ENCODE measurements at places on chromosomes 13 and 19.

DNA sequence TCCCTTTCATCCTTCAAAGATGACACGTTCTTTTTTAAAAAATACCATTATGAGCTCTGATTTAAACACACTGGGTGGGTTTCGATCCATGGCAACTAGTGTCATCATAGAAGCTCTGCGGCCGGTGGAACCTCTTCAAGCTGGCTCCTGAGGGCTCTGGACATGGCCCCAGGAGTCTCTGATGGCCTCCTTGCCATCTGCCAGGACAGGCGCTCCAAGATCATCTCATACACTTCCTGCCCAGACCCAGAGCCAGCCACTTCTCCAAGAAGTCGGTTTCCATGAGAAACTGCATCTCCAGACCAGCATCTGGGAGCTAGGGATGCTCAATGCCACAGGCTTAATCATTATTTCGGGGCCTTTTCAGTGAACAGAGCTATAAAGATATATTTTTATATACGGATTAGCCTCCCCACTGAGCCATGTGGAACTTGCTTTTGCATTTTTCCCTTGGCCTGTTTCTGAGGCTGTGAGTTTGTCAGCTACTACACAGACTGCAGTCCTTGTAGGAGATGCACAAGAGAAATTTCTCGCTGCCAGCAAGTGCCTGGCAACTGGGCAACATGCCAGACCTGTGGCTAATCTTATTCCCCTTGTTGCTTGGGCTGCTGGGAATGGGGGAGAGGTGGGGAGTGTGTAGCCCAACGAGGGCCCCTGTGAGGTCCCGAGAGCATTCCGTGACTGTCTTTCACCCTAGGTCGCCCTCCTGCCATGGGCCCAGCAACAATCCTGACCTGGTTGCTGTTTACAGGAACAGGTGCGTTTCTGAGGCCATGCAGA is 15.9 kb downstream of the SUGP1 start:
- DNase-seq: no peak

DNA sequence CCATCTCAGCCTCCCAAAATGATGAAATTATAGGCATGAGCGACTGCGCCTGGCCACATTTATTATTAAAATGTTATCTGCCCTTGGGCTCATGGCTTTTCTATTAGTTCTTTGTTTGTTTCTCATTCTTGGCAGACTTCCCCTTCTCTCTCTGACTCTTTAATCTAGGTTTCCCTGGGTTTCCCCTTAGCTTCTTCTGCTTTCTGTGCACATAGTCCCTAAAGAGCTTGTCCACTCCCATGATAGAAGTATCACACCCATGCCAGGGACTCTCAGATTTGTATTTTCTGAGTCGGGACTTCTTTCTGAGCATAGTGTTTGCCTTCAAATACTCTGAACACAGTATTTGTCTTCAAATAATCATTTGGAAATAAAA is 38.6 kb upstream of the ITM2B start:
- DNase-seq: no peak

DNA sequence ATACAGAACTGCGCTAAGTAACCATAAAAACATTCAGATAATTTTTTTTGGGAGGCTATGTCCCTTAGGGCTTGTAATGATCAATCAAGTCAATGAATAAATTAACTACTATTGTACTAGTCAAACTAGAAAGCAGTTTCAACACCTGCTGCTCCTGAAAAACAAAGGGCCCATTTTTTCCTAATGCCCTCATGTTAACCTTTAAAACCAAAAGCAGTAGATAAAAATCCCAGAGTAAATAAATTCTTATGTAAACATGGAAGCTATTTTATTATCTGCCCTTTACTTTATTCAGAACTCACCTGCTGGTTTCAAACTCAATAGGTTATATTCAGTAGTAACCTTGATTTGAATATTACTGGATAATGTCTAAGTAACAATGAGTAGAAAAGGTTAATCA is 159.5 kb upstream of the STARD13 start:
- no peak for DNase-seq

DNA sequence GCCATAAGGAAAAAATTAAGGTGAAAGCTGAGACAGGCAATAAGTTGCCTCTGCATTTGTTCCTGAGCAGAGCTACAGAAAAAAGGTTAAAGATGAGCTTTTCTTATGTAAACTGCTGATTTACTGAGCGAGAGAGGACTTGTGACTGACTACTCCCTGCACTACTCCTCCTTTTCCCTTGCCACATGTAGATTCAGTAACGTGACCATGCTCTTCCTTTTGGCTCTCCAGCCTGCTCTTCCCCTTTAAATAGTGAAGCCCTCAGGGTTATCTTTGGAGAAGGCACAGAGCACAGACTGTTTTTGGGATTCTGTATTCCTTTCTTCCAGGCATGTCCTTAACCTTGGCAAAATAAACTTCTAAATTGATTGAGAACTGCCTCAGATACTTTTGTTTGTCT is 630.2 kb downstream of the UQCRFS1 start:
- DNase-seq: no peak

GRCh38 chr19:32316034-32316433 is 29.4 kb upstream of the ZNF507 start:
- DNase-seq: no peak

DNA sequence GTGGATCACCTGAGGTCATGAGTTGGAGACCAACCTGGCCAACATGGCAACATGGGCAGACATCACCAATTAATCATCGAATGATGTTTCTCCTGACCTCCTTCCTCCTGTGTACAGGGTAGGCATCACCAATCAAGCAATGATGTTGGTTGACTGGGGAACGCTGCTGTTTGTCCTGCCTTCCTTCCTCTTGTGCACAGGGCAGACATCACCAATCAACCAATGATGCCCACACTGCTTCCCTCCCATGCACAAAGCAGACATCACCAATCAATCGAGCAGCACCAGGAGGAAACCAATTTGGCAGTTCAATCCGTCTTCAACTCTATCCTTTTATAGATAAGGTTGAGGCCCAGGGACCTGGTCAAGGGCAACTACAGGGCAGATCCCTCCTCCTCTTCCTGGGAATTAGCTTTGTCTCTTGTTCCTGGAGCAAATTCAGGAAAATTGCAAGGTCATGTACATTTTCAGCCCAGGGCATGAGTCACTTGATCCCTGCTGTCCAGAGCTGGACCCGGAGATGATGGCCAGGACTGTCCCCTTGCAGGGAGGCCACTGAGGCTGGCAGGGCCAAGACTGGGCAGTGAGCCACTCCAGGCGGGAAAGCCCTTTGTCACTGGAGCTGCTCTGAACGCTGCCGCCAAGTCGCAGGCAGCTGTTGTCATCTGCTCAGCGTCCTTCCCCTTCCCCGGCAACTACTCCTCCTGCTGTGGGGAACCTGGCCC is 5.3 kb upstream of the CSNK1G2 start:
- no peak for DNase-seq

GRCh38 chr13:66899955-66900354 is 330.2 kb downstream of the PCDH9 start:
- no peak for DNase-seq

DNA sequence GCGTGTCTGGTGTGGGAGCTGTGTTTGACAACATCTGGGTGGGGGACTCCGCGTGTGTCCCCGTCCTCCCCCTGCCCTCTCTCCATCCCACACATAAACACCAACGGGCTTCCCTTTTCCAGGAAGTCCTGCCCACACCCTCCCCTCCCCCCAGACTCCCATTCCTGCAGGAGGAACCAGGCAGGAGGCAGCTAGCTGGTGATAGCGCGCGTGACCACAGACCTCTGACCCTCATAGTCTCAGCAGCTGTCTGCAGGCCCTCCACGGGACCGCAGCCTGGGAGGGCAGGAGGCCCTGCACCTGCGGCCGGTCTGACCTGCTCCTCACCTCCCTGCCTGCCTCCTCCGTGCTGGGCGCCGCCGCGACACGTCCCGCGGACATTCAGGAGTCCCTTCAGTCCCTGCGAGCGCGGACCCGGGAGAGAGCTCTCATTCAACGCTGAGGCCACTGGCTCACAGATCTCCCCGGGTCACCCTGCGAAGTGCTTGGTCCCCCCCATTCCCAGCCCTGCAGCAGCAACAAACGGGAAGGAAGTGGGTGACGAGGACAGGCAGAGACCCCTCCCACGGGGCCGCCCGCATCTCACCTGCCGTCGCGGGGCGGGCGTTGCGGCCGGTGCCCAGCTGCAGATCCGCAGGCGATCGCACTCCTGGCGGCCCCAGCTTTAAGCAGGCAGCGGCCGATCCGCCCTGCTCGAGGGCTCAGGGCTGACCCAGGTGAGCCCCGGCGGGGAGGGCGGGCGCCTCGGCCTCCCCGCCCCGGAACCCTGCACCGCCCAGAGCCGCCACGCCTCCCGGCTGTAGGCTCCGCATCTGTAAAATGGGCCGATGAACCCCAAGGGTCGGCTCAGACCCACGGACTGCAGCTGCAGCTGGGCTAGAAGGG is 1.1 kb upstream of the ACP5 start:
- no peak for DNase-seq

DNA sequence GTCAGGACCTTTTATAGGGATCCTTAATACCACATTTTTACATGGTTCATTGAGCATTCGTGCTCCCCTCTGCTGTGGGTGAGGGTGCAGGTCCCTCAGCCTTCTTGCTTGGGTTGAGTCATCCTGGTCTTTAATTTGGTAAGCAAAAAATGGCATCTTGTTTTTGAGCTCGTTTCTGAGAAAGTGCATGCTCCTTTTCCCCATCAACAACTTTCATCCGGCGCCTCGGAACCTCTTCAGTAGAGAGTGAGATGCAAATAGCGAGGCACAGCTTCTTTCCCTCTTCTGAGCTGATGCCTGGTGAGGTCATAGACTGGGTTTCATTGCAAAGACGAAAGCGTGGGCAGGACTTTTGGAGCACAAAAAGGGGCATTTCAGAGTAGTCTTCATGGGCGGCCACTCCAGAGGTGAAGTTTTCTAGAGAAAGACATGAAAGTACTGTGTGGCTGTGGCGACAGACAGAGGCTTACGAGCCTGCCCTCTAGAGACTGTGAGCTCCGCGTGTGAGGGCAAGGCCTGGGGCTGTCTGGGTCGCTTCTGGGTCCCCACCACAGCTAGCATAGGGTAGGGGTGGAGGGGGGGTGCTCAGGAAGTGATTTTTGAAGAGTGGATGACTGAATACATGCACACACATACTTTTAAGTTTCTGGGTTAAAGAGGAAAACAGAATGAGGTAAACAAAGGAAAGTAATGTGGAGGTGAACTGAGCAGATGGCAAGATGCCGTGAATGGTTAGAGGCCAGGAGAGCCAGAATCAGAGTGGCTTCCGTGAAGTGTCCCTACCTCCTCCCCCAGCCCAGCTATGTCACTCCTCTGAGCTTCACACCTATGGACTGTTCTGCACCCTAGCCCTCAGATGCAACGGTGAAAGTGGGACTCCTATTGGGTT is 44.3 kb downstream of the BBC3 start:
- DNase-seq: no peak

DNA sequence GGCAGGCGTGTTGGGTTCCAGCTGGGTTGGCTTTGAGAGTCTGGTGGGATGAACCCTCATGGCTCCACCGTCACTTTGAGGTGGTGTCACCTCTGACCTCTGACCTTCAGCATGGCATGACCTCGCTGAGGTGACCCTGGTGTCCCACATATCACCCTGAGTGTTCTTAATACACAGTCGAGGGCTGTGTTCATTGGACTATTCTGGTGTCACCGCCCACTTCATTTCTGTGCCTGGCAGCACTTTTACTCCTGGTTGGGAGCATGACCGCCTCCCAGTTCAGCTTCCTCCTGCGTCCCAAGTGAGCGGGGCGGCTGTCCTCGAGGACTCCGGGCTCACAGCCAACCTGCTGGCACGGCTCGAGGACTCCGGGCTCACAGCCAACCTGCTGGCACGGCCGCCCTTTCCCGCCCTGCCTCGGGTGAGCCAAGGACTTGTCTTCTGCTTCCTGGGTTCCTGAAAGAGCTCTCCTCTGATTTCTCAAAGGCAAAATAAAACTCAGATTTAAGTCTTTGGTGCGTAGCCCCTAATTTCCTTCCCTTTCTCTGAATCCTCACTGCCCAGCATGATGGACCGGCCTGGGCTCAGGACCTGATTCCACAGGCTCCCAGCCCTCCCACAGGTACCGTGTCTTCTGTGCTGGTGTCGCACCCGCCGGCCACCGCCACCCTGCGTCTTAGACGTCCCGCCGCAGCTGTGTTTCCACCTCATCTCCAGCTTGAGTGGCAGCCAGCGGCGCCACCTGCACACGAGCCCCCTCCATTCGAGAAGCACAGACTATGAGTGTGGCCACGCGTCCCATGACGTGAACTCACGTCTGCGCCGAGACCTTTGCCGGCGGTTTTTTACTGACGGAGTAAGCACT is 10.4 kb downstream of the ATP4B start:
- DNase-seq: peak; percentile 42

GRCh38 chr19:29528350-29528945 is 2.7 kb downstream of the VSTM2B start:
- peak; percentile 65 for DNase-seq

DNA sequence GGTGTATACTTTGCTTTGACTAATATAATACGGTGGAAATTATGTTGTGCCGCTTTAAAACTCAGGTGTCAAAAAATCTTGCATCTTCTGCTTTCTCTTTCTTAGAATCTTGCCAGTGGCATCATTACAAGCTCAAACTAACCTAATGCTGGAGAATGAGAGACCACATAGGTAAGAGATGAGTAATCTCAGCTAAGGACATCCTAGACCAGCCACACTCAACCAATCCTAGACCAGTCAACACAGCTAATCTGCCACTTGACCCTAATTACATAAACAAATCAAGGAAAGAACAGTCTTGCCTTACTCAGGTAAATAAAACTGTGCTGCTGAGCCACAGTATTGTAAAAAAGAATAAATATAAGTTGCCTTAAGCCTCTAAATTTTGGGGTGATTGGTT is 1323.9 kb upstream of the SPRY2 start:
- DNase-seq: no peak

DNA sequence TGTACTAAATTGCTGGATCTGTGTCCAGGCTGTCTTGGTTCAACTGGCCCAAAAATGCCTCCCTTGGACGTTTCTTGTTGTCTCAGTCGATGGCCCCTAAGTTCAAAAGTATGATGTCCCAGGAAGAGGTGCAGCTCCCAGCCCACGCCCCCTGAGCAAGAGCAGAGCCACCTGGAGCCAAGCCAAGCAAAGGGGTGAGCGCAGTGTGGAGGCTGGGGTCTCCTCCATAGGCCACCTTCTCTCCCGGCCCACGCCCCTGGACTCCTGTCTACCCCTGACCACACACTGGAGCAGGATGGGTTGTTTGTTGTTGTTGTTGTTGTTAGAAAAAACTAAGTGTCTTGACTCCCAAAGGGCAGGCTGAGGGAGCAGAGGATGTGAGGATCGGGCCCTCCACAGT is 26.0 kb upstream of the NPAS1 start:
- no peak for DNase-seq

DNA sequence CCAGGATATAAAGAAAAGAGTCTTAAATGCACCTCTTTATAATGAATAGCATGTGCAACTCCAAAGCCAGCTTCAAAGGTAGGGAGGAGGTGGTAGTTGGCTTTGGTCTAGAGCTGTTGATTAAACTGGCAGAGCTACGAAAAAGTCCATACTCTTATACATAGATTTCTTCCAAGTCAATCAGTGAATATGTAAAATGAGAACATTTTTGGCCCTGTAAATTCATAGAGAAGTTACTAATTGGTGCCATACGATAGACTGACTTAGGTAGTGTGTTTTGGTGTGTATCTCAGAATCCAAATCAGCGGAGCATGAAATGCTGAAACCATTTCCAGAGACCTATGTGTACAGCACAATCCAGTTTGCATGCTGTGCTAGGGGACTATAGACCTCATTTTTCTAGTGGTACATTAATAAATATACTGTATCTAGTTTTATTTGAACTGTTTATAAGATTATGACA is 17.1 kb upstream of the DPY19L3 start:
- no peak for DNase-seq

All from left renal pelvis (tissue), 4 donors.